Activated CD4-positive, alpha-beta T cell treated with anti-CD3 and anti-CD28 coated beads, Interleukin-2, amount 50 U/mL, for 48 hours (primary cell): ENCODE measurements at places on chromosomes 2 and 18.

DNA sequence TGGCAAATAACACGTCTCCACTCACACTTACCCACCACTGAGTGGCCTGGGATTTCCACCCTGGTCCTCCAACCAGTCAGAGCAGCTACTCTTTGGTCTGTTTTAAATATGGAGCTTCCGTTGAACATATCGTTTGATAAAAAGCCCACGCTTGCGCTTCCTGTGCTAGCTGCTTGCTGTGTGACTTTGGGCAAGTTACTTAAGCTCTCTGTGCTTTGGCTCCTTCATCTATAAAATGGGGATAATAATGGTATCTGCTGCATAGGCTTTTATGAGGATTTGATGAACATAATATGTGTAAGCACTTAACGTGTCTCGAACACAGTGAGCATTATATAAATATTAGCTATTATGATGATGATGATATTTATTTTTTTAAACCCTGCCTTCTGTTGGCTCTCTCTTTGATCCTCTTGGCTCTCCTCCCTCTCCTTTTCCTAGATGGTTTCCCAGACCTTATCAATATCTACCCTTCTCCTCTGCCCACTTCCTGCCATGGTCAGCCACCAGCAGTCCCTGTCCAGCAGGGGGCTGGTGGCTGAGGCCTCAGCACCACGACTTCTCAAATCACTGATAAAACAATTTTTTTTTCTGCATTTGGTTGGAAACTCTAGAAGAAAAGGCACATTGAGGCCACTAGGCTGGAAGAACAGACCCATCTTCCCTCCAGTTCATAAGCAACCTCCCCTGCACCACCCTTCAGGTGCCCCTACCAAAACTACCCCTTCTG is 191.9 kb downstream of the LOXHD1 start:
- DNase-seq: no peak

- DNase-seq: peak; percentile 68
Observed at GRCh38 chr2:102063941-102064678, 72.3 kb downstream of the IL1R2 start.

- DNase-seq: no peak
Observed at GRCh38 chr2:149507974-149508373, 79.6 kb downstream of the MMADHC start.

GRCh38 chr18:2910751-2911425 is 64.1 kb downstream of the EMILIN2 start:
- DNase-seq: no peak

DNA sequence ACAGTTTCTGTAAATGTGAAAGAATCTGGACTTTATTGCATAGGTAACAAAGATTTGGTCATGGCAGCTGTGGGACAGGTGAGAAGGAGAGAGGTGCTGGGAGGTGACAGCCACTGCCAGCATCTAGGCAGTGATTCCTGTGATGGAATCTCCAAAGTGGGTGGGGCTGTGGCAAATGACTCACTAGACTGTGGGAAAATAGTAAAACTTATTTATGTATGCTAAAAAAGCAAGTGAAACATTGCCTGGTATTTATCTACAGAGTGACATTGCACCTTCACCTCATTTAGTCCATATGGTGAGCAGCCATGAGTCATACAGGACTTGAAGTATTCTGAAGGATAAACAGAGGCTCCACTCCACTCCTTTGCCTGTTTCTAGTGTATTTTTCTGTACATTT is 145.3 kb upstream of the MEX3C start:
- peak; percentile 31 for DNase-seq

DNA sequence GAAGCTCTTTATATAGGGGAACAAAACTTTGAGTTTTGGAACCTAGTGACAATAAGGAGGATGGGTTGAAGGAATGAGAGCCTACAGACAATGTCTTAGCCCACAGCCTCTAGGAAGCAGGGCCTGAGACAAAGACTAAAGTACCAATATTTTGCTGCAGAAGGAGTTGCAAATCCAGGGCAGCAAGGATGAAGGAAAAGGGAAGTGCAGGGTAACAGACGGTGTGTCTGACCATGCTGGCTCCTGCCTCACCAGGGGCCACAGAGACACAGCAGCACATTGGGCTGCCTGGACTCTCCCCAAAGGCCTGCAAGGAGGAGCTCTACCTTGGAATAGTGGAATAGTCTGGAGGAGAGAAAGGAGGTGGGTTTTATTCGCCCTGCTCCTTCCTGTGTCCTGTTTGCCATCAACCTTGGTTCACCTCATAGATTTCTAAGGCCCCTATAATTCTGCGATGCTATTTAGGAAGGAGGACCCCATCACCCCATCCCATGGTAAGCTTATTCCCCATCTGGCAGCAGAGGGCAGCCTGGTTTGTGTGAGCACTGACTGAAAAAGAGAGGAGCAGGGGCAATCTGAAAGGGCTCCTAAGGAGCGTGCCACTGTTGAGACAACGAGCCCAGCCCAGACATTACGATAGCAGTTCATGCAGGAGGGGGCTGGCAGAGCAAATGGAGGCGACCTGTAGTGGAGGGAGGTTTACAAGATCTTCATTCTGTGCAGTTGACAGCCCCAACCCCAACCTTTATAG is 143.4 kb downstream of the MGAT5 start:
- DNase-seq: no peak

DNA sequence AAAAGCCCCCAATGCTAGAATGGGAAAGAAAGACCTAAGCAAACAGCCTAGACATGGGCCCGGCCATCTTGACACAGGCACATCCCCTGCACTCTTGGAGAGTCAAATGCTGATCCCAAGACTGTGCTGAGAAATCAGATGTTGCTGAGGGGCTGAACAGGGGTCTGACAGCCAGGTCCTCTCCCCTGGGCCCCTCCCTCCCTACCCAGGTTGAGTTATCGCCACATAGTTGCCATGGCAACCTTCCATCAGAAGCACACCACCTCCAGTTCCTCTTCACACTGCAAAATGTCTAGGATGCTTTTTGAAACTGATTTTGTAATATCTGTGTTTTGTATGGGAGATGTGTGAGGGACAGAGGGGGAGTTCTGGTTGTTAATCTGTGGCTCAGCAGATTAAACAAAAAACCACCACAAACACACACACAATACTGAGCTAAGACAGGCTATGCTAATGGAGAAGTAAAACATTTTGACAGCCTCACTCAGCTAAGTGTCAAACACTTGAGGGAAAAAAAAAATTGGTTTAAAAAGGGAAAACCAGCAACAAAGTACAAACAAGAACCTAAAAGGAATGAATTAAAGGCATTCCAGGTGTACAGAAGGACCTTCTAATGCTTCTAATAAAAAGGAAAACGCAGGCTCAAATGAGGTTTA is 88.2 kb downstream of the TMEM163 start:
- DNase-seq: no peak

DNA sequence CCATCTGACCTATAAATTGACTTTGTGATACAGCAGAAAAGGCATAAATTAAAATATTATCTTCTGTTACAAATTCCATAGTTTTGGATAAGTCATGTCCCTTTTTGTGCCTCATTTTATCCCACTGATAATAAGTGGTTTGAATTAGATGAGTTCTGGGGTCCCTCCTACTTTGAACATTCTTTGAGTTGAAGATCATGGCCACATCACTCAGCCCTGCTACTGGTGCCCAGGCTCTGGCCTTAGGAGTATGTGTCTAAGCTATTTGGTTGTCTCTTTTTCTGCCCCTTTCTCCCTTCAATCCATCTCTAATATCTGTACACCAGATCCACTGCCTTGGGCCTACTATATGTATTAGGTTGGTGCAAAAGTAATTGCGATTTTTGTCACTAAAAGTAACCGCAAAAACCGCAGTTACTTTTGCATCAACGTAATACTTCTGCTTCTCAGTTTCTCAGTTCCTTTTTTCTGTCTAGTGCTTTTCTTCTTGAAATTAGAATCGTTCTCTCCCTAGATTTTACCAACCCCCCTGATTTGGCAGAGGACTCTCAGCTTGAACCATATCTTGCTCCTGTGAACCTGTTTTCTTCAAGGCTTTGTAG is 362.5 kb upstream of the TNP1 start:
- DNase-seq: no peak

GRCh38 chr2:12856934-12857601 is 140.3 kb downstream of the TRIB2 start:
- peak; percentile 16 for DNase-seq

GRCh38 chr2:74495440-74495839 is 4.0 kb downstream of the LBX2 start:
- no peak for DNase-seq

GRCh38 chr2:166106431-166107015 is 21.3 kb downstream of the SCN1A start:
- no peak for DNase-seq

- no peak for DNase-seq
Observed at GRCh38 chr2:234245945-234246344, 195.4 kb downstream of the SPP2 start.

GRCh38 chr2:9811679-9812511 is 31.4 kb upstream of the TAF1B start:
- DNase-seq: no peak

- no peak for DNase-seq
Observed at GRCh38 chr18:7749008-7749405, 181.9 kb downstream of the PTPRM start.

DNA sequence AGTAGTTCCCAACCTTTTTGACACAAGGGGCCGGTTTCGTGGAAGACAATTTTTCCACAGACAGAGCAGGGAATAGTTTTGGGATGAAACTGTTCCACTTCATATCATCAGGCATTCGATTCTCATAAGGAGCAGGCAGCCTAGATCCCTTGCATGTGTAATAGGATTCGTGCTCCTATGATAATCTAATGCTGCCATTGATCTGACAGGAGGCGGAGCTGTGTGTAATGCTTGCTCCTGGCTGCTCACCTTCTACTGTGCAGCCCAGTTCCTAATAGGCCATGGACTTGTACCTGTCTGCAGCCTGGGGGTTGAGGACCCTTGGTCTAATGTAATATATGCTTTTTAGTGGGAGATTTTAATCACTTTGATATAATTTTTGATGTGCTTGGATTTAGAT is 188.7 kb upstream of the KLHL14 start:
- DNase-seq: no peak

DNA sequence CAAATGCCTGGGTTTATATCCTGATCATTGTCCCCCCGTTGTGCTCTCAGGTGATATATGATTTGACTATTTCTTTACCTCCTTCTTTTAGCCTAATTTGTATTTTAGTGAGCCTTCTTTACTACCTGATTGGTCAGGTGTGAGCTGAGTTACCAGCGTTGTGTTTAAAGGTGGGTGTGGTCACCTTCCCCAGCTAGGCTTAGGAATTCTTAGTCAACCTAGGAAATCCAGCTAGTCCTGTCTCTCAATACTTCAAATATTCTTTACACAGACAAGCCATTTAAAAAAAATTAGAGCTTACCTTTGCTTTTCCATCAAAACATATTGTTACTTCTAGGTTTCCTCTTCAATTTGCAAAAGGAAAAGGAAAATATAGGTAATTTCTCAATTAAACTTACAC is 30.2 kb downstream of the KYNU start:
- no peak for DNase-seq

DNA sequence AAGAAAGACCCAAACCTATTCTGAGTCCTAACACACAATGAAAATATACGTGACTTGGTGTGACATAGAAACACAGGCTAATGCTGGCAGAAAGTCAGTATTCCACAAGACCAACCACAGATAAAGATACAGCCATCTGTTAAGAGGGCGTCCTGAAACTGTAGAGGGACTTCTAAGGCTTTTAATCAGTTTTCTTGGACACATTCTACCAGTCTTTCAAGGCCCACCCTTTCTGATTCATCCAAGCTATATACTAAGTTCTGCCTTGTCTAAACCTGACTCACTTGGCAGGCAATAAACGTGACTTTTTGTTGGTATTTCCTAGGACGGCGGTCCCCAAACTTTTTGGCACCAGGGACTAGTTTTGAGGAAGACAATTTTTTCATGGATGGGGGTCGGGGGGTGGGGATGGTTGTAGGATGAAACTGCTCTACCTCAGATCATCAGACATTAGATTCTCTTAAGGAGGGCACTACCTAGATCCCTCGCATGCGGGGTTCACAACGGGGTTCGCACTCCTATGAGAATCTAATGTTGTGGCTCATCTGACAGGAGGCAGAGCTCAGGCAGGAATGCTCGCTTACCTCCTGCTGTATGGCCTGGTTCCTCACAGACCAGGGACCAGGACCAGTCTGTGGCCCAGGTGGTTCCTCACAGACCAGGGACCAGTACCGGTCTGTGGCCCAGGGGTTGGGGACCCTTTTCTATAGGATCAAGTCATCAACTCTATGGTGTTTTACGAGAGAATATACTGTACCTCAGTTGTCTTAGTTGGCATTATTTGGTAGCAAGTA is 61.4 kb downstream of the SP3 start:
- no peak for DNase-seq

DNA sequence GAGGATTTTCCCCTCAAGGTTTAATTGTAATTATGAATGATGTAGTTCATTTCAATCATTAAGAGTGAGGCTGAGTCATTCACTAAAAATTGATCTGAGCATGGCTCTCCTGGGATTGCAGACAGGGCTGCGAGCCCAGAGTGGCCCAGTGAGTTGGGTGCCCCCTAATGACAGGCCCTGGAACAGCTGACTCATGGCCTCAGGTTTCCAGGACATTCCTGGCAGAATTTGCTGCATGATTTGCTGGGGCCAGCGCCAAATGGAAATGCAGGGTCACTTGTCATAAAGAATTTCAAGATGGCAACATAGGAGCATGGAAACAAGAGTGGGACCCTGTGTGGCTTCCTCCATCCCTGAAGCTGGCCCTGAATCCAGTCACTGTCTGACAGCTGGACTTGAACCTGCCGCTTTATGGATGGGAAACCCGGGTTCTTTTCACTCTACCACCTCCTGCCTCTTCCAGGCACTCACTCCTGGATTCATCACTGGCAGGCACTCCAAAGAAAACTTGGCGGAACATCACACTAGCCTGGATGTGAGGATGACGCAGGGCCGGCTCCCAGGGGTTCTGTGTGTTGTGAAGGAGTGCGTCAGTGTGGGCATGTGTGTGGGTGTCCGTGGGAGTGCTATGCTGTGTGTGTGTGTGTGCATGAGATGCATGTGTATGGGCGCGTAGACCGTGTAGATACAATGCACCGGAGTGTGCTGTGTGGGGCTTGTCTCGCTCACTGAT is 15.2 kb downstream of the OTOF start:
- DNase-seq: peak; percentile 13

DNA sequence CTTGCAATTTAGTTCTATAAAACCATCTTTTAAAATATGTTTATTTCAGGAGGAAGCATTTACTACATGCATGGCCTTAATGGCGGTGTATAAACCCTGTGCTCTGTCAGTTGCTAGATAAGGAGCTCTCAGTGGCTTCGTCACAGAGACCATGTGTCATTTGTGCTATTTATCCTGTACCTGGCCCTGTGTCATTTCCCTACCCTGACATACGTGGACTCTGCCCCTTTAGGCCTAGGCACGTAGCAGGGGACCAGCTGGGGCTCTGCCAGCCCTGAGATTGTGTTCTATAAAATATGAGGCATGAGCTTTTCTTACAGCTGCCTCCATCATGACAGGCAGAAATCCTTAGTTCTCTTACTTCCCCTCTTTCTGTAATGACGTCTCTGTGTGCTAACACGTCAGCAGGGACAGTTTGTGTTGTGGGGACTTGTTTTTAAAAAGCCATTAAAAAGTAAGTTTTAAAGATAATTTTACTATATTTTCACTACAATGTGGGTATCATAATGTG is 88.0 kb downstream of the ITGB1BP1 start:
- no peak for DNase-seq

GRCh38 chr2:46257476-46257875 is 39.7 kb upstream of the EPAS1 start:
- no peak for DNase-seq
